SK-MEL-5 (cell line): ENCODE measurements at places on chromosomes 4 and X.

- no peak for DNase-seq
Observed at GRCh38 chrX:155778844-155779553, 102.1 kb upstream of the VAMP7 start.

DNA sequence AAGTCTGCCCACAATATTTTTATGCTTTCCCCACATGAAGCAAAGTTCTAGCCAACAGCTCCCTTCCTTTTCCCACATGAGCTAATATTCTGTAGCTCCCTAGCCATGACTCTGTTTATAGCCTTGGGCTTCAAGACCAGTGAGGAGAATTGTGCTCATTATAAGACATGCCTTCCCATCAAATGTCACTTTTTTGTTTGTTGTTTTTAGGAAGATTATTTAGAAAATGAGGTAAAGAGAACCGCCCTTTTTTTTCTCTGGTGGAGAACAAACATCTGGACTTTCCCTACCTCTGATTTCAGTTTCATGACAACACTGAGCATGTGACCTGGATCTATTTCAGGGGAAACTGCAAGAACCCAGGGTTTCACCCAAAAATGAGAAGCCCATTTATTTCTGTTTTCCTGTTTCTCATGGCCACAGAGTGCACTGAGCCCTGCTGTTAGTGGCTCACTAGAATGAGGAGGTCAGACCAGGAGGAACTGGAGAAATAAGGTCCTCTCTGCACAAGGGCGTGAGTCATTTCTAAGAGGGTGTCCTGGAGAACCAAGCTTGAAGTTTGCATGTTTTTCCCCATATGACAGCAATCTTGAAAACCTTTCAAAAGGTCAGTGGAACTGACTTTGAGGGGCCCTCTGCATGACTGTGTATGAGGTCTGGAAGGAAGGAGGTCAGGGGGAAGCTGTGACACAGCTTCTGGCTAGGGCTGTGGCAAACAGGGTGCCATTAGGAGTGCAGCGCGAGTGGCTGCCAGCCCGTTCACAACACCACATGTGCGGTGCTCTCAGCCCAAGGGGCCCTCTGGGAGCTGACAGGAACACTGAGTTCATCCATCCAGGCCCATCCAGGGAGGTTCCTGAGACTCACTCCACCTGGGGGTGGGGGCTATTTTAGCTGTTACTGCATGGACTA, 55.2 kb downstream of the CHST7 start:
- DNase-seq: no peak

GRCh38 chrX:52576946-52577345, 60.1 kb upstream of the XAGE1B start:
- DNase-seq: no peak

DNA sequence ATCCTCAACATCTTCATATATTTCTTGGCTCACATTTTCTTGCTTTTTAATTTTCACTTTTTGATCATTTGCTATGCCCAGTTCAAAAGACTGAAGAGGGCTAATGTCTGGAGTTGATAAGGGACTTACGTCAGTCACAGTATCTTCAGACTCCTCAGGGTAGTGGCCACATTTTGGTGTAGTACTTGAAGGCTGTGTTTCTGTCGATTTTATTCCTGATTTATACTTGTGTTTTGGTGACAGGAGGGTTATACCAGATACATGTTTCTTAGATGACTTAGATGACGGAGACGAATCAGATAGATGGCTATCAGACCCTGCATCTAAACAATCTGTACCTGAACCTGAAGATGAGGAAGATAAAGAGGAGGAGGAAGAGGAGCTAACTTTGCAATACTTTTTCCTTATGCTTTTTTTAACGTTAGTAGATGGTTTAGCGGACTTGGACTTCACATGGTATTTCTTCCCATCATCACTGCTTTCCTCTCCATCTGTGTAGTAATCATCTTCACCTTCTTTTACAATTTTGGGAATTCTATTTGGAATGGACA, 13.4 kb downstream of the CFAP97 start:
- DNase-seq: no peak

- DNase-seq: no peak
Observed at GRCh38 chrX:20606831-20607230, 340.1 kb upstream of the RPS6KA3 start.

DNA sequence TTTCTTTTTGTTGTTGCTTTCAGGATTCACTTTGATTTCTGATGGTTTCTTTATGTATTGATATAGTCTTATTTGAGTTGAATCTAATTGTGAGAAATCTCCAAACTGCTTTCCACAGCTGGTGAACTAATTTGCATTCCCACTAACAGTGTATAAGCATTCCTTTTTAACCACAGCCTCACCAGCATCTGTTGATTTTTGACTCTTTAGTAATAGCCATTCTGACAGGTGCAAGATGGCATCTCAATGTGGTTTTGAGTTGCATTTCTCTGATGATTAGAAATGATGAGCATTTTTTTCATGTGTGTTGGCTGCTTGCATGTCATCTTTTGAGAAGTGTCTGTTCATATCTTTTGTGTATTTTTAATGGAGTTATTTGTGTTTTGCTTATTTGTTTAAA, 1023.1 kb downstream of the SH3BGRL start:
- no peak for DNase-seq

DNA sequence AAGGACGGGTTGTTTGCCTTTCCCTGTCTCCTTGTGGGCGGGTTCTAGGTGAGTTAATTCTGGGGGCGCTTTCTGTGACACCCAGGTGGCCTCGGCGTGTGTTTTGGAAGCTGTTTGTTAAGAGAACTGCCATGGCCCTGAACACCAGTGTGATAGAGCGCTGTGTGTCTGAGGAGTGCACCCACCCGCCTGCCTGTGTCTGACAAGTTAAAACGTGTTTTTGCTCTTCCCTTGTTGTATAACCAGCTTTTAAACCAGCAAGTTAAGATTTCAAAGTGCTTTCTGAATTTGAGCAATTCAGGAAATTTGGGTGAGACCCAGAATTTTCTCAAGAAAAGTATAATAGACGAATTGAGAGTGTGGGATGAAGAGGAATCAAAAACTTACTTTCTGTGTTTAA, 55.2 kb upstream of the HGFAC start:
- DNase-seq: no peak

GRCh38 chr4:139718358-139718757, 52.7 kb downstream of the MGST2 start:
- DNase-seq: no peak

GRCh38 chrX:135295238-135295943, 13.9 kb upstream of the ETDC start:
- DNase-seq: no peak

- no peak for DNase-seq
Observed at GRCh38 chr4:179028321-179028720, 1586.1 kb upstream of the AGA start.

GRCh38 chr4:177759729-177760128, 317.5 kb upstream of the AGA start:
- DNase-seq: no peak

- no peak for DNase-seq
Observed at GRCh38 chr4:172411149-172411548, 597.9 kb downstream of the GALNTL6 start.

DNA sequence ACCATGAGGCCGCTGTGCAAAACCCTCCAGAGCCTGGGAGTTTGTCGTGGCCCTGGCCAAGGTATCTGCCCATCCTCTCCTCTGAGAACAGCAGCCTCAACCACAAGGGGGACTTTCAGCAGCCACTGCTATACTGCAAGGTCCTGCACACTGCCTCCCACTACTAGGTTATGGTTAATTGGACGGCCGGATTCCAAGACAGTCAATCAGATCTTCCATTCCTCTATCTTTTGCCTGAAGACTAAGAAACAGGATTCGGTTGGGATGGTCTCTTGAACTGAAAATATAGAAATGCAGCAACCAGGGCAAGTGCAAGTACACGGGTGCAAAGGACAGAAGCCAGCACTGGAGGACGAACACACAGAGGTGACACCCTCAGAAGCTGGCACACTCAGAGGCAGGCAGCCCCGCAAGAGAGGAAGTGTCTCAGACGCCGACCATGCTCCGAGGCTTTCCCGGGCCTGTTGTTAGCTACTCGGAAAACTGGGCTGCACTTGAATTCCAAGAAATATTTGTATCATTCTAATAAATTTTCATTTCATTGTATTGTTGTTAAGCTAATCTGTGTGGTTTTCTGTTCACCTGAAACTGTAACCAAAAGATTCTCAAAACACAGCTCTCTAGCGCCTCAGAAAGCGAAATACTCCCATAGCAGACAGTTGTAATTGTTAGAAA, 63.3 kb downstream of the AFAP1 start:
- peak; percentile 42 for DNase-seq

GRCh38 chr4:1058198-1058996, 47.0 kb downstream of the FGFRL1 start:
- no peak for DNase-seq

GRCh38 chr4:121988950-121989349, 37.1 kb upstream of the TRPC3 start:
- no peak for DNase-seq

GRCh38 chrX:111671668-111672067, 9.3 kb upstream of the ALG13 start:
- DNase-seq: no peak

GRCh38 chrX:118528071-118528737, 32.6 kb downstream of the DOCK11 start:
- DNase-seq: no peak

- DNase-seq: peak; percentile 83
Observed at GRCh38 chrX:47366041-47366722, 4.2 kb upstream of the ZNF157 start.

GRCh38 chr4:83209419-83209818, 75.2 kb downstream of the COQ2 start:
- no peak for DNase-seq

- DNase-seq: no peak
Observed at GRCh38 chr4:7155590-7156071, 36.7 kb upstream of the SORCS2 start.

GRCh38 chr4:48538358-48538757, 48.3 kb downstream of the ZAR1 start:
- DNase-seq: no peak

DNA sequence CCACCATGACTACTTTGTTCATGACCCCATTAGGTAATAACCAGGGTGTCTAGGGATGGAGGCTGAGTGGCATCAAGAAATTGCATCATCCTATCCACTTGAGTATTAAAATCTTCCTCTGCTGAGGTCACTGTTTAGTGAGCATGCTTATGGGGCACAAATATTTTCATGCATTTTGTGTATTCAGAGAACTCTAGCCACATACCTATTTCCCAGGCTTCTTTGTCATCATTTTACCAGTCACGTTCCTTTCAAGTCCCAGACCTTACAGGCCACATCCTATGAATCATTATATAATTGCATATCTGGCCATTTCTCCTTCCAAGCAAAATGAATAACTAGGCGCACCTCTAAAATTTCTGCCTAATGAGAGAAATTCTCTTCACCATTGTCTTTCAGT, 1882.9 kb upstream of the AGA start:
- DNase-seq: no peak

- DNase-seq: no peak
Observed at GRCh38 chr4:184400375-184400870, 73.9 kb downstream of the IRF2 start.

DNA sequence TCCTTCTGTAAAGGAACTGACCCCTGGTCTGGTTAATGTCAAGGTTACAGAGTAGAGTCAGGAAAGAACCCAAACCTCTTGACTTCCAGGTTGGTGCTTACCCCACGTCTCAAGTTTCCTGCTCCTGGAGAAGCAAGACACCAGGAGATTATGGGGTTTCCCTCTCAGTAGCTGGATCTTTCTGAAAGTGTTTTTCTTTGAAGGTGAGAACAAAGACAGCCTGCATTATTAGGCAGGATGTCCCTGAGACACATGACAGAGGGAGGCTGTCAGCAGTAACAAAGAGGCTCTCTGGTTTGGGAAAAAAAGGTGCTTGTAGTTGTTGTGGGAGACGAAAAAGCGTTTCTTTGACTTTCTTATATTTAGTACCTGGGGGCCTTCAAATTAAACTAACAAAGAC, 44.7 kb upstream of the IGFBP7 start:
- DNase-seq: peak; percentile 68

GRCh38 chr4:74111990-74112389, 13.0 kb upstream of the CXCL2 start:
- no peak for DNase-seq

DNA sequence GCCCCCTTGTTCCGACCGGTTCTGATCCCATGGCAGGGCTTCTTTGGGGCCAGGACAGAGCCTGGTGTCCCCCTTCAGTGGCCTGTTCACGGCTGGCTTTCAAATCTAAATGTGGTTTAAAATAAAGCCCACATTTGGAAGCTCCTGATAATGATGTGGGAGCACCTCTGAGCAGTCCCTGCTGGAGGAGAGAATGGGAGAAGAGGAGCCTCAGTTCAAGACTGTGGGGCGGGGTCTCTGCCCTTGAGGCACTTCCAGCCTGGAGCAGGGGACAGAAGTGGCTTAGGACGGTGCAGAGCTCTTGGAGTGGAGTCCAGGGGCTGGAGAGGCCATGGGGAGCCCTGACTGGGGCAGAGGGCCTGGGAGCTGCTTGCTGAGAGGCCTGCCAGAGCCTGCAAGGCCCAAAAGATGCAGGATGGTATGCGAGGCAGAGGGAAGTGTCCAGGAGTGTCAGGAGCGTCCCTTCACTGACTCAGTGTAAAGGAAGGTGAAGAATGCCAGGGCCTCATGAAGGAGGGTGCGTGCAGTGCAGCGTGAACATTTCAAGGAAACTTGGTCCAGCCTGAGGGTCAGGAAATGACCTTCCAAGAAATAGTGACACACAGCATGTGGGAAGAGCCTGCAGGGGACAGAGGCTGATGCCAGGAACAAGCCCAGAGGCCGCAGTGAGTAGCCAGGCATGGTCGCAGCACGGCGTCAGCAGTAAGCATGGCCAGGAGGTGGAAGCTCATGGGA, 21.1 kb upstream of the TADA2B start:
- DNase-seq: no peak

DNA sequence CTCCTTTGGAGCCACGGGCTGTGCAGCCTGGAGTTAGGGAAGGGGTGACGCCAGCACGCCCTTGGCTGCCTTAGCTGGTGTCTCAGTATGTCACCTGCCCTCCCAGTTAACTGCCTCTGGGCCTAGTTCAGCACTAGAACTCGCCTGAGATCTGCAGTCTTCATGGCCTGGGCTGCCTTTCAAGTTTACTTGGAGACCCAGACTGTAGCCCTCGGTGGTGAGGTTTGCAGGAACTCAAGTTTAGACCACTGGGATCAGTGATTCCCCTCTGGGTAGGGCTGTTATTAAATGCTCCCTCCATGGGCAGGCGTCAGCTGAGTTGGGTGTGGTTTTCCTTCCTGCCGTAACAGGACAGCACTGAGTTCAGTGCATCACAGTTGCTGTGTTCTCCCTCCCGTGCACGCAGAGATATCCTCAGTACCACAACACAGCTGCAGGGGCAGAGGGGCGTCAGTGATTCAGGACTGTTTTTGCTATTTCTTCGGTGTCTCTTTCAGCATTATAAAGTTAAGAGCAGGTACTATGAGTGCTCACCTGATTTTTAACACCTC, 30.5 kb downstream of the PLAC8 start:
- no peak for DNase-seq

GRCh38 chr4:158786955-158787354, 18.1 kb downstream of the FNIP2 start:
- no peak for DNase-seq

DNA sequence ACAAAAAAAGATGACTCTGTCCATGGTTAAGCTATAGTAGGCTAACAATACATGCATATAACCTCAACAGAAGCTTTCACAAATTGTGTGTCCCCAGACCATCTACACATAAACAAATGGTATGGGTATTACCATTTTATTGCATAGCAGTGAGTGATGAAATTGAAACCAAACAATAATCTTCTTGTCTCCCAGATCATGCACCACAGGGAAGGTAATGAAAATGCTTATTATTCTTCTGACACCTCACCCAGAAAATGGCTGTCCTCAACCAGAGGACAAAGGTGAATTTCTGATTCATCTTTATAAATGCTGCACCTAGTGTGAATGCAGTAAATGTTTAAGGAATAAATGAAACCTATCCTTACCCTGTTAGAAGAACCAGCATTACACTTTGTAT, 8.0 kb downstream of the PRSS12 start:
- peak; percentile 54 for DNase-seq
